ENCODE measurements at places on chromosomes 3 and 15.

DNA sequence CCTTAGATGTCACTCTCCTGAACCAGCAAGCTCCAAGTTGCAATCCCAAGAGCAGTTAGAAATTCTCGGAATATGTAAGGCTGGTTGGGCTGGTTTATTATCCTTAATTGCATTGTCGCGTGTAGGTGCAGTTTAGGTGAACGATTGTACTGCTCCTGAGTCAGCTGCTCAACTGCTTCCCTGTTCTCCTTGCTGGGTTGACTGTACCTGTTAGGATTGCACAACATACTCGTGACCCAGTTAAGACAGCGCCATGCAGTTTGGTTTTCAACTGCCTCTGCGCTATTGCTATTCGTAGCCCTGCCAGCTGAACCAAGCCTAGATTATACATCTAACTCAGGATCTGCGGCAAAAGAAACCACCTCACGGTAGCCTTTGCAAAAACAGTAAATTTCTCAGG is 41.0 kb downstream of the BCL2L10 start:
- no peak for DNase-seq

GRCh38 chr15:74127255-74127953 is 3.0 kb upstream of the ISLR2 start:
- DNase-seq: peak; percentile 89

- DNase-seq: no peak
Measured at GRCh38 chr3:191340966-191341365, 10.6 kb upstream of the UTS2B start.

DNA sequence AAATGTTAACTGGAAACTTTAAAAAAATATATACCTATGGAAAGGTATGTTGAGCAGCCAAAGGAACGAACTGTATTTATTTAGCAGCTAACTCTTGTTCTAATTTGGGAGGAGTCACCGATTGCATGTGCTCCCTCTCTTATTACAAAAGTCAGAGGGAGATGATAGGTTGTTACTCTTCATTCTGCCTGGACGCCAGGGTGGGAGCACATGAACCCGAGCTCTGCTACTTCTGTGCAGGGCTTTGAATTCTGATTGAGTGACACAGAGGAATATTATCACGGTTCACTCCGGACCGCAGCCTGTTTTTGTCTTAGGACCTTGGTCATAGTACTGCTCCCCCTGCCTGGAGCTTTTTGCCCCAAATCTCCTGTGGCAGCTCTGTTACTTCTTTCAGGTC is 36.9 kb upstream of the LRIG1 start:
- no peak for DNase-seq

GRCh38 chr3:181839039-181839915 is 127.6 kb downstream of the SOX2 start:
- peak; percentile 96 for DNase-seq

DNA sequence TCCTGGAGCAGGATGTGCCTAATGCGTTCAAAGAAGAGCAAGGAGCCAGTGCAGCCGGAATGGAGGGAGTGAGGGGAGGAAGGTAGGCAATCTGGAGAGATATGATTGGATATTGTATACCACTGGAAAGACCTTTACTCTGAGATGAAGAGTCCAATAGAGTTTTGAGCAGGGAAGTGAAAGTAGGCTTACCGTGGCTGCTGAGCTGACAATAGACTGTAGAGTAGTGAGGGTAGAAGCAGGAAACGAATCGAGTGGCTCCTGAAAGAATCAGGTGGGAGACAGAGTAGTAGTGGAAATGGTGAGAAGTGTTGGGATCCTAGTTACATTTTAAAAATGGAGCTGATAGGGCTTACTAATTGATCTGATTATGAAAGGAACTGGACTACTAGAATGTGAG is 51.8 kb upstream of the NUDT16 start:
- DNase-seq: no peak

DNA sequence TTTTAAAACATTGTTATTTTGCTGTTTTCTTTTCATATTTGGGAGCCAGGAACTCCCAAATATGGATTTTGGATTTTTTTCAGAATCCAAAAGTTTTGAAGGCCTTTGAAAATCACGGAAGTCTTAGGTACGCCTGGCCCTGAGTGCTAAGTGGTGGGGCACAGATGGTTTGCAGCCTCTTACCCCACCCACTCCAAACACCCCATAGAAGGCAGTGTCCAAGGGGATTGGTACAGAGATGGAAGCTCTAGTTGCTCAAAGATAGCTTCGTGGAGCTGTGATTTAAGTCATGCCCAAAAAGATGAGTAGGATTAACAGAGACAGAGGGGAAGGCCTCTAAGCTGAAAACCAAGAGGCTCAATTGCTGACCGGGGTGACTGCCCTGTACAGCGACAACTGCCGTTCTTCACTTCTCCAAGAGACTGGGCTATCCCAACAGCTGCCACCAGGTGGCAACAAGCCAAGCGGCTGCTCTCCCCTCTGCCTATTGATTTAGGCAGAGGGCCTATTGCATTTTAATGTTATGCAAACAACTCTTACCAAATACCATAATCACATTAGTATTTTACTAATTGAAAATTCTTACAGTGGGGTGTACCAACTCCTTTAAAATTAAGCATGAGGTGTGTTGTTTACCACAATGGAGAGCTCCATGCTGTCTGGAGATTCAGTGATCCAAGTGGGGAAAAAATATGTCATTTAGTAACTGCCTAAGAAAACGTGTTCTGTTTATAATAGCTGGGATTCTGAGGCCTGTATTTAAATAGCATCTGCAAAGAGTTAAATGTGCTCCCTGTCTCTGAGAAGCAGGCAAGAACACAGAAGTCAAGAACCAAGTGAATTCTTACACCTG is 64.0 kb upstream of the C15orf61 start:
- DNase-seq: peak; percentile 76

DNA sequence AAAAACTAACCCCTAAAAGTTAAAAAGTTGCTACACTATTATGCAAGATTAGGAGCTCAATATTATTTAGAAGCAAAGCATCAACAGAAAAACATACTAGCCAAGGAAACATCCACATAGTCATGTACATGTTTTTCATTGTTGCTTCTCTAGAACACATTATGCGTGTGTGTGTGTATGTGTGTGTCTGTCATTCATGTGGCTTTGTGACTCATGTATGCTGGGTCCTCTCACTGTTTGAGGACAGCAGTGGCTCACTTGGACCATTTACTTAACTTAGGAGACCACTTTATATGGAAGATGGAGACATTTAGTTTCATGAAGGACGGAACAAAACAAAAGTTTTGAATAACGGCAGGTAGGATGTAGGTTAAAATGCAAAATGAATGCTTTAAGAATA is 219.4 kb upstream of the THBS1 start:
- DNase-seq: no peak

- DNase-seq: no peak
Measured at GRCh38 chr3:99882436-99883137, 64.9 kb downstream of the CMSS1 start.

DNA sequence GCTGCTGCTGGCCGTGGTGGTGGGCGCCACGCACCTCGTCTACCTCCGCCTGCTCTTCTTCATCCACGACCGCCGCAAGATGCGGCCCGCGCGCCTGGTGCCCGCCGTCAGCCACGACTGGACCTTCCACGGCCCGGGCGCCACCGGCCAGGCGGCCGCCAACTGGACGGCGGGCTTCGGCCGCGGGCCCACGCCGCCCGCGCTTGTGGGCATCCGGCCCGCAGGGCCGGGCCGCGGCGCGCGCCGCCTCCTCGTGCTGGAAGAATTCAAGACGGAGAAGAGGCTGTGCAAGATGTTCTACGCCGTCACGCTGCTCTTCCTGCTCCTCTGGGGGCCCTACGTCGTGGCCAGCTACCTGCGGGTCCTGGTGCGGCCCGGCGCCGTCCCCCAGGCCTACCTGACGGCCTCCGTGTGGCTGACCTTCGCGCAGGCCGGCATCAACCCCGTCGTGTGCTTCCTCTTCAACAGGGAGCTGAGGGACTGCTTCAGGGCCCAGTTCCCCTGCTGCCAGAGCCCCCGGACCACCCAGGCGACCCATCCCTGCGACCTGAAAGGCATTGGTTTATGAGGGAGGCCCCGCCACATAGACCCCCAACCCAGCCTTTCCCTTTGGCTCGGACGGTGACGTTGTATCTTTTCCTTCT is 1.1 kb downstream of the GPR27 start:
- DNase-seq: no peak

- DNase-seq: no peak
Measured at GRCh38 chr3:59339818-59340217, 290.0 kb upstream of the CFAP20DC start.

DNA sequence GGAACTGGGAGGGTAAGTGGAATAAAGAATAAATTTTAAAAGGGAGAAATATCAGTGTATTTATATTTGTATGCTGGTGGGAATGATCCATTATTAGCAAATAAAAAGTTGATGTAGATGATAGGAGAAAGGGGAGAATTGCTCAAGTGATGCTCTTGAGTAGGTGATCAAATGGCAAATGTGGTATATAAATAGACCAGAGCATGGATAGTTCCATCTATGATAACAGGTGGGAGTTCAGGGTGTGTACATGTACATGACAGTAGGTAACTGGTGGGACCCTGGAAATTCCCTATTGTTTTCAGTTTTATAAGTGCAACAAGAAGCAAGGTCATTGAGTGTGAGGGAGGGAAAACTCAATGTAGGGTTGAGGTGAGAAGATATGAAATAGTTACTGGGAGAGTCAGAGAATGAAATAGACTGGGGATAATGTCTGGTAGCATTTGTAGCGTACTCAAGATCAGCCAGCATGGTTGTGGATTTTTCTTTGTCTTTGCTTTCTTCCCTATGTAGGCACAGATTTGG is 31.3 kb upstream of the EBLN2 start:
- DNase-seq: no peak

DNA sequence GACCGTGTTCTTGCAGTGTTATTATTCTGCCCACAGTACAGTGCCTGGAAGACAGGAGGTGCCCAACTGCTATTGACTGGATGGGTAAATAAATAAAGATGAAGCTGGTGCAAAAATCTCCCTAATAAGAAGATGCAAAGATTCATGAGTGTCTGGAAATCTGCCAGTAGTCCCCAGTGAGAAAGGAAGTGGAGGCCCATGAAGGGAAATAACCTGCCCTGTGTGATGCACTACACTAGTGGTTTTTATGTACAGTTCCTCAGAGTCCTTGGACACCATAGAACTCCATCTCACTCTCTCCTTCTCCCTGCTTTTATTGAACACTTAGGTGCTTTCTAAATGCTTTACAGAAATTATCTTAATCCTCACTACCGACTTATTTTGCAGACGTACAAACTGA is 8.3 kb upstream of the SUCLG2 start:
- no peak for DNase-seq

DNA sequence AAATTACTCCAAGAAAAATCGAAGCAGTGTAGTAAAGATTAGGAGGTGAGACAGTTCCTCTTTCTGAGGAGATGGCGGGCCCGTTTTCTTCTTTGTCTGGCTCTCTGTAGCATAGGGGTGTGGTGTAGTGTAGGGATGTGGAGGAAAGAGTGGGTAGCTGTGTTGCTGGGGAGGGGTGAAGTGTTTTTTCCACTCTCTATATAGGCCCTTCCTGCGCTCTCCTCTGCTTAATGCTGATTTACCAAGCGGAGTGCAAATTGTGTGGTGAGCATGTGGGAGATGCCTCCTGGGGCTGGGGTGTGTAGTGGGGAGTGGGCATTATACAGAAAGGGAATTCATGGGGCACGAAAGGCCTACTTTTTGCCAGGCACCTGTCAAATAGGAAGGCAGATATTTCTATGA is 94.9 kb downstream of the ST6GAL1 start:
- DNase-seq: no peak

DNA sequence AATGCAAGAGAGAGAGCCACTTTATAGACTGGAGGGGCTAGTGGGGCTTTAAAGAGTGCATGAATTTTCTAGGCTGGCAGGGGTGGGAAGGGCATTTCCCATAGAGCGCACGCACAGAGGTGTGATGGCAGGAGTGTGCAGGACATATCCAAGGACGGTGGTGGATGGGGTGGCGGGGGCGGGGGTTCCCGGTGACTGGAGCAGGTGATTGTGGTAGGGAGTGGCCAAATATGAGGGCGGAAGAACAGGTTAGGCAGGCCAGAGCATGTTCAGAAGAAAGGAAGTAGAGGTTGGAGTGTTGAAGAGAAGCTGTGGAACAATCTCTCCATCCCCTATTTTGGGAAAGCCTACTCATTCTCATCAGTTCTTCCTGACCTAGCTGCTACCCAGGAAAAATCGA is 18.1 kb downstream of the FAM81A start:
- DNase-seq: no peak

DNA sequence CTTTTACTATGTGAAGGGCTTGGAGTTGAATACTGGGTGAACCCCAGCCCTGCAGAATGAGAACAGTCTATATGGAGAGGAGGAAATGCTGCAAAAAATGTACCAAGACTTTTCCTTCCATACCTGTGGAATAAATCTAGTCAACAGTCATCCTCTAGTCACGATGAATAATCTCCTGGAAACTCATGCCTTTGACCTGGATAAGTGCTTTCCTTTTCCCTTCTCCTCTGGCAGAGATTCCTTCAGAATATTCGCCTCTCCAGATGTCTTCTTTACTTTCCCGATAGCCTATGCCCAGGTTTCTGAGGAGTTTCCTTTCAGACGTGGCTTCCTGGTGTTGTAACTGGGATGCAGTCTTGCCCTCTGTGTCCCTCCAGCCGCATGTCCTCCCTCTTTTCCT is 28.1 kb downstream of the CCNL1 start:
- no peak for DNase-seq

Measured in NCI-H2171 treated with DMSO at 0.1 percent for 48 hours (cell line).